ENCODE measurements at places on chromosomes 3 and 15.

DNA sequence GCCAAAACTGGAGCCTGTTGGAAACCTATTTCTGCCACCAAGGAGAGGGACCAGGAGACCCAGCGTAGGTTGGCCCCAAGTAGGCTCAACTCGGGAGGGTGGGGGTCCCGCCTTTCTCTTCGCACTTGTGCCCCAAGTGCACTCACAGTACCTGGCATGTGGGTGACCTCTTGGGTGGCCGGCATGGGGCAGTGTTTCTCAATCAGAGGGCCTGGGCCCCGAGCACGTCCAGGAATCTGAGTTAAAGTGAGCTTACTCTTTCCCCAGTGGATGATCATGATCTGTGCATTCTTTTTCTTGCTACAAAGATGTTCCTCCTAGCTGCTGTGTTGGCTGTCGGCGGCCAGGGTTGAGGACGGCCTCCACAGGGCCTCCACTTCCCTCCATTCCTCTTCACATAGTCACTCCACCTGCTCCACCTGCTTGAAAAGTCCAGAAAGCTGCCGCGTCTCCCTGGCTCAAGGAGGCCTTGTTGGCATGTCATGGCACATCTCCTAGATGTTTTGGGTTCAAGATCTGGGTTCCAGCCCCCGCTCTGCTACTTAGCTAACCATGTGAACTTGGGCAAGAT lies 66.5 kb upstream of the SEC61A1 start:
- DNase-seq: no peak

- DNase-seq: no peak
Measured at GRCh38 chr15:89174476-89174875, 46.9 kb downstream of the RLBP1 start.

DNA sequence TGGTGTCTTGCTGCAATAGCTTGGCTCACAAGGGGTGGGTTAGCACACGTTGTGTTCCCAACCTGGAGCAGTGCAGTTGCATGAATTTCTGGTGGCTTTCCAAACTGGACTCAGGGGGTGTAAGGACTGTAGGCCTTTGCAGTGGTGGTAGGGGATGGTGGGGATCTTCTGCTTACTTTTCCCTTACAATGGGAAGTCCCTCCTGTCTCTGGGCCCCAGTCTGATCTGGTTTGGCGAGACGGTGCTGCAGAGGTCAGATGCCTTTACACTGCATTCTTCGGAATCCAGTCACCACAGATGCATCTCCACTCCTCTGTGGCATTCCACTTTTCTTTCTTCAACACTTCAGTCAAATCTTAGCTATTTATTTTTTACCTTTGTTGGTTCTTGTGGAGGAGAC lies 132.1 kb downstream of the DOCK3 start:
- no peak for DNase-seq

- no peak for DNase-seq
Measured at GRCh38 chr3:196517919-196518318, 2.8 kb upstream of the SMCO1 start.

- no peak for DNase-seq
Measured at GRCh38 chr3:127988770-127989557, 63.3 kb upstream of the SEC61A1 start.

DNA sequence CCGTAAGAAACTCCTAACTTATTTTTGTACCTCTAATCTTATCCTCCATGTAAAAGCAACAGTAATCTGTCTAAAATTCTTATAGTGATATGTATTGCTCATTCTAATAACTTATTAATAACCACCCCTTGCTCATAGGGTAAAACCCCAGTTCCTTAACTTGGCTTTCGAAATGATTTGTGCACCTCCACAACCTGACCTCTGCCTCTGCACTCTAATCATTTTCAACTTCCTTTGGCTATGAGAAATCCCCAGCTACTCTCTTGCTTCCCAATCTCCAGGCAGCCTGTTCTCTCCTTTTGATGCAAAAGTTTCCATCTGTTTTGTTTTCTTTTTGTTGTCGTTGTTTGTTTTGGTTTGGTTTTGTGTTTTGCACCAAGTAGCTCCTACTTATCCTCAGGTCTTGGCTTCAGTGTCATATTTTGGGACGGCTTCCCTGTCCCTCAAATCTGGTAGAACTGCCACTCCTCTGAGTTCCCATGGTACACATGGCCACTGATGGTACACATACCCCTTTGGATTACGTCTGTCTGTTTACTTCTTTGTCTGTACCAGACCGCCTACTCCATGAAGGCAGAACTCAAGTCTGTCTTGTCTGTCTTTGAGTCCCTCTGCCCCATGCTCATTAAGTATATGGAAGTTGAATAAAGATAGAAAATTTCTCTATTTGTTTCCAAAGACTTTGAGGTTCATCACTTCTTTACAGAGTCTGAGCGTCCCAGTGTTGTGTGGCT lies 105.6 kb upstream of the TGFBR2 start:
- no peak for DNase-seq

GRCh38 chr3:132966374-132966773 lies 71.8 kb upstream of the TMEM108 start:
- no peak for DNase-seq

DNA sequence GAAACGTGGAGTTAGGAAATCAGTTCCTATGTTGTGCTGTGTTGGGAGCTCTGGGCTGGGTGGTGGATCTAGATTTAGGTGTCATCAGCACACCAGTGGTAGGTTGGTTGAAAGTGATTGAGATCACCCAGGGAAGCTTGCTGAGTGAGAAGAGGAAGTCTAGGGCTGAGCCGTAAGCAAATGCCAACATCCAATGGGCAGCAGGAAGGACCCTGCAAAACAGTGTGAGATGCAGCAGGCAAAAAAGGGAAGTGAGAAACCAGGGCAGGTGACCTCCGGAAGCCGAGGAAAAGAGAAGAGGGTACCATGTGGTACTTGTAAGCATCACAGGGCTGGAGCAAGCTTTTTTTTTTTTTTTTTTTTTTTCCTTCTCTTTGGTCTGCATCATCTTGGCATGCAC lies 15.9 kb upstream of the COPG1 start:
- DNase-seq: no peak

- DNase-seq: no peak
Measured at GRCh38 chr15:44286814-44287452, 1.6 kb upstream of the GOLM2 start.

DNA sequence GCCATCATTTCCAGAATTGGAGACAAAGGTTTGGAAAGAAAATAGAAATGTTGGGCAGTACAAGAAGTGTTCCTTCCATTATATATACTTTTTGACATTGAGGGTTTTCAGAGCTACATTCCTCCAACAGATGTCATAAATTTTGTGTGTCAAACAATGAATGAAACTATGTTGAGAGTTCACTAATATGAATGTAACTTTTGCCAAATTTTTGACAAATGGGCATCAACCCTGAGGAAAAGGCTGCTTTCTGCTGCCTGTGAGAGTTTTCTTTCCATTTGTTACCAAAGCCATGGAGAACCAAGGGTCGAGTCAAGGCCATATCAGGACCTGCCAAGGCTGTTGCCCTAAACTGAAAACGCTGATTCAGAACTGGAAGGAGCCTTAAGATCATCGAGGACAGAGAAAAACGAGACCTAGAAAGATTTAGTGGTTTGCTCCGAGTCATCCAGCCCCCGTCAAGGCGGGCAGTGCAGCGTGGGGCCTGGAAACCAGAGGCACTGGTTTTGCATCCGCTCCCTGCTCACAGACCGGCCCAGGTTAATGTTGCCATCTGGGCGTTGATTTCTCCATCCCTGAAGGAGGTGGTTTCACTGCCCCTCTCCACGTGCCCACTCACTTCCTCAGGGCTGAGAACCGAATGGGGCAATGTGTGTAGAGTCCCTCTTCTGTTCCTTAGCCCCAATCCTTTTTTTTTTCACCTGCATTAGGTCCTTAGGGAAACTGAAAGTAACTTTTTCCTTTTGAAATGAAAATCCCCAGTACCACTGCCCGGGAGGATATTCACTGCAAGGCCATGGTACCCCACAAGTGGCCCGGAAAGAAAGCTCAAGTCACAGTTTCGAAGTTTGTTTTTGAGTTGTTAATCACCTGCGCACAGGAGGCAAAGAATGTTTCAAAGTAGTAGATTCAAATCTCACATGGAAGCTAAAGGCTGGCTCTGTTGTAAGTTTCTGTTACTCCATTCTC lies 32.8 kb downstream of the TPM1 start:
- no peak for DNase-seq

DNA sequence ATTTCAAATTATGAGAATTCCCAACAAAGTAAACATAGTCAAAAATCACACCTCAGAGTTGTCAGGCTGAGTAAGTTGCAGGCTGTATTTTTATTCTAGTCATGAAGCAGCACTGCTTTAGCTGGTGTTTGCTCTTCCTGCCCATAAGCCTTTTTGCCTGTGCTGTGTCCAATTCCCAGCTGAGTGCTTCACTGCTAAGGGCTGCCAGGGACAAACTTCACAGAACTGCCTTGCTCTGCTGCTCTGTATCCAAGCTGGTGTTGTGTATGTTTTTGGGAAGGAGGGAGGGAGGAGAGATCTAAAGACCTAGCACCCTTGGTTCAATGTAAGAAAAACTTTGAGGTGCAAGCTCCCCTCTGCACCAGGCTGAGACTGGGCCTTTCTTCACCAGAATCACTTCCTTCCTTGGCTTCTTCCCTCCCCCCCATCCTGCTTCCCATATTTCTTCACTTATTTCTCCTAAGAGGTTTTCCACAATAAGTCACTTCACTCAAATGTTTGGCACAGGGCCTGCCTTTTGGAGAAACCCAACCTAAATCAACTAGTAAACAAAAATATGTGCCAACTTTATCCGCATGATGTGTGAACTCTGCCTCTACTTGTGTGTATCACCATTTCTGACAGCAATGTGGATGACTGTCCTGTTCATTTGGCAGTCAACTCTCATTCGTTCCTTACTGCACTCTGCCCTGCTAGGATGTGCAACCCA lies 156.1 kb downstream of the TBL1XR1 start:
- DNase-seq: no peak

GRCh38 chr3:121948641-121949040 lies 54.4 kb downstream of the SLC15A2 start:
- no peak for DNase-seq

DNA sequence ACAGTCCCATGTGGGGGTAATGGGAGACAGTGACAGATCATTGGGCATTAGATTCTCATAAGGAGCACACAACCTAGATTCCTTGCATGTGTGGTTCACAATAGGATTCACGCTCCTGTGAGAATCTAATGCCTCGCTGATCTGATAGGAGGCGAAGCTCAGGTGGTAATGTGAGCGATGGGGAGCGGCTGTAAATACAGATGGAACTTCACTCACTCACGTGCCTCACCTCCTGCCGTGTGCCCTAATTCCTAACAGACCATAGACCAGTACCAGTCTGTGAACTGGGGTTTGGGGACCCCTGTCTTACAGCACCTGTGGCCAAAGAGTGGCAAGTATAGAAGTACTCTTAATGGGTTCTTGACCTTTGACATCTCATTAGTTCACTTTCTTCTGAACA lies 554.7 kb downstream of the FOXP1 start:
- DNase-seq: no peak

DNA sequence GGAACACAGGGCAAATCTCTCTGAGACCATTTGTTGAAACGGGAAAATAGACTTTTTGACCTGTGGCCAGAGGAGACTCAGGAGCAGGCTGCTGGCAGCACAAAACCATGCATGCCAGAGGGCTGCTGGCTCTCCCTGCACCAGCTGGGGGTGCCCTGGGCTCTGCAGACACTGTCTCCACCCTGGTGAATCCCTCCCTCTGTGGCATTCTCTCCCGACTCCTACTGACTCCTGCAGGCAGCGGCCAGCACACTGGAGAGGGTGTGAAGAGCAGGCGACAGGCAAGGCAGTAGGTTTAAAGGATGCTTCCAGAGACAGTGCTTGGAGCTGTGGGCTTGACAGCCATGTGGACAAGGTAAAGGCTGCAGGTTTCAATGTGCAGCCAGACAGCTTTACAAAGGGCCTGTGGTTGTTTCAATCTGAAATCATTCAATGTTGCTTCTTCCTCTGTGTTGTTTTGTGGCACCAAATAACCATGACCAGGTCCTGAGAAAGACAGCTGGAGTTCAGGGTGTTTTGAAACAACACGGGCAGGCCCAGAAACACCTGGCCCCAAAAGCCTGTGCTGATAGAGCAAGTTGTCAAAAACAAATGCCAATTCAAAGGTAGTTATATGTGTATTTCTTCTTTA lies 431.0 kb upstream of the ATP10A start:
- no peak for DNase-seq

DNA sequence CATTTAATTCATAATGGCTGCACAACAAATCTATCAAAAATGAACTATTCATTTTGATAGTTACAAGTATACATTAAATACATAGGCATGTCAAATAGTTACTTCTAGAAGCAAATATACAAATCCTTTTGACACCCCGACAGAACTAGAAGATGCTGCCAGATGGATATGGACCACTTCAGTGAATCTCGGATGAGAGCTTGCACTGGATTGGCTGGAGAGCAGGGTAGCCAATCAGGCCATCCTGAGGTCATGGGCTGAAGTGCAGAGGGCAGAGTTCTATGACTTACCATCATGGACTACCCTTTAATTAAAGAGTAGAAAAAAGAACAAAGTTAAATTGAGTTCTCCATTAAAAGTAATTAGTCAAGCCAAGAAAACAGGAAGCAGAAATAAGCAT lies 8.3 kb downstream of the CCNL1 start:
- DNase-seq: no peak

DNA sequence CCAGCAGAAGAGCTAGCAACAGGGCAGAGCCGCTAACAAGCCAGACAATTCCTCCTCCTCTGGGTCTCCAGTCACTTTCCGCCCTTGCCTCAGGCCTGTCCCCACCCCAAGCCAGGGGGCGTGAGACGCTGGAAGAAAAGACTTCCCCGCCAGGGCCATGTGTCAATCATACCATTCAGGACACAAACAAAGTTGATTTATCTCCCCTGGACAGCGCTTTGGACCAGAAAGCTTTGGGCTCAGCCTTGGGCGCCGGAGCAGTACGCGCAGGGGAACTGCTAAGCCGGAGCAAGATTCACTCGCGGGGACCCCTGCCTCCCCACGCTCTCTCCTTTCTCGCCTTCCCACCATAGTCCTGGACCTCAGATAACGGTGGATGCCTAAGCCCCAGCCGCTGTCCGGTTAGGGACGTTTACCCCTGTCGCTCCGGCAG lies 479 bp downstream of the LRRC2 start:
- DNase-seq: no peak

DNA sequence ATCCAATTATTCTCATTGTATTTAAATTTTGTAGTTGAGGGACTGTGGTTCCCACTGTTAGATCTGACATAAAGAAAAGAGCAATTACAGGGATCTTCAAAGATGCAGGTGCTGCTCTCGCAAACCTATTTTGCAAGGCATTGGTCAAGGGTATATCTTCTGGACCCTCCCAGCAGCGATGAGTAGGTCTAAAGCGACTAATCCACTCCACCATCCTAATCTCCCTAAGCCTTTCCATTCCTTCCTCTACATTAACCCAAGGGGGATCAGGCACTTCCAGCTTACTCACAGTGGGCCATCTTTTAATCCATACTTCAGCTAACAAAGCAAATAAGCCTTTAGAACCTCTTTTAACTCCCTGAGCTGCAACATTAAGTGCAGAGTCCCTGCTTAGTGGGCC lies 37.0 kb upstream of the CPOX start:
- DNase-seq: no peak

All from stimulated activated CD8-positive, alpha-beta memory T cell treated with anti-CD3 and anti-CD28 coated beads, Interleukin-15, amount 100 ng/mL, for 24 hours (primary cell).